ENCODE measurements at places on chromosomes 16 and 17.

DNA sequence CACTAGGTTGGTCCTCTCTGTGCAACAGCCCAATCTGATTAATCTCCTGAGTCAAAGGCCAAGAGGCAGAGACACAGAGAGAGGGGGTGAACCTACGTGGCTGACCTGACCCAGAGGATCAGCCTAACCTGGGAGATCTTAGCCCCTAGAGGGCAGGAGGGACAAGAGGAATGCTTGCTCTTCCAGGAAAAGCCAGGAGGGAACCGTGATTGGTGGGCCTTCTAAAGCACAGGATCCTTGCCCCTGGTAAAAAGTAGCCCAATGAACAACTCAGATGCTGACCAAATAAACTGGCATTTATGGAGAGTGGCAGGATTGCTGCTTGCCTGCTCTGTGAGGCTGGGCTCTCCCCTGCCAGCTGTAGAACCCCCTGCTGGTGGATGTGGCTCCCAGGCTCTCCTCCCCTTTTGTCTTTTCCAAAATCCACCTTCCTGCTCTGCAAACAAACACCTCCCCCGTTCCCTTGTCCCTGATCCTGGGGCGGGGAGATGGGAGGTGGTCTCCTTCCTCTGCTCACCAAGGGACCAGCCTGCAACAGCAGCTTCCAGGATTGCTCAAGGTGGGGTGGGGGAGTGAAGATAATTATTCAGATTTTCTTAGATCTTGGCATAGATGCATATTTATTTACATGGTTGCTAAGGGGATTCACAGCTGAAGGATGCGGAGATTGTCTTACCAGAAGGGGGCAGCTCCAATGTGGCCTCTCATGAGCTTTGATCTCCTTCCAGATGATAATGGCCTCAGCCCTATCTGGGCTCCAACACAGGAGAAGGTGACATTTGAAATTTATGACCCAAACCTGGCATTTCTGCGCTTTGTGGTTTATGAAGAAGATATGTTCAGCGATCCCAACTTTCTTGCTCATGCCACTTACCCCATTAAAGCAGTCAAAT is 71.9 kb downstream of the SDR42E1 start:
- peak; percentile 28 for DNase-seq

- no peak for DNase-seq
Observed at GRCh38 chr16:85046931-85047866, 19.6 kb downstream of the KIAA0513 start.

DNA sequence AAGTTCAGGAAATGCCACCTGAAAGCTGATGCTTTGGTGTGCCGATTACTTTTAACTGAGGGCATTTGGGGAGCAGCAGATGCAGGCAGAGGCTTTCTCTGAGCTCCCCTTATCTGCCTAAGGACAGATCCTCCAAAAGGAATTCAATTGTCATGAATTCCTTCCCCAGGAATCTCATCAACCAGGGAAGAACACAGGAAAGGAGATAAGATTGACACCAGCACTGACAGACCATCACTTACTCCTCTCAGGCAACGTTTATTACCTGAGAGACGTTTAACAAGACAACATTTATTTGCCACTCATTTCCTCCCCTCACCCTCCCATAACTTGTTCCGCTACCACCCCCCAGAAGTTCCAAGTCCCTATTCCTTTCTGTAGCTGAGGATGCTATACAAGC is 17.6 kb upstream of the CDRT4 start:
- DNase-seq: no peak

DNA sequence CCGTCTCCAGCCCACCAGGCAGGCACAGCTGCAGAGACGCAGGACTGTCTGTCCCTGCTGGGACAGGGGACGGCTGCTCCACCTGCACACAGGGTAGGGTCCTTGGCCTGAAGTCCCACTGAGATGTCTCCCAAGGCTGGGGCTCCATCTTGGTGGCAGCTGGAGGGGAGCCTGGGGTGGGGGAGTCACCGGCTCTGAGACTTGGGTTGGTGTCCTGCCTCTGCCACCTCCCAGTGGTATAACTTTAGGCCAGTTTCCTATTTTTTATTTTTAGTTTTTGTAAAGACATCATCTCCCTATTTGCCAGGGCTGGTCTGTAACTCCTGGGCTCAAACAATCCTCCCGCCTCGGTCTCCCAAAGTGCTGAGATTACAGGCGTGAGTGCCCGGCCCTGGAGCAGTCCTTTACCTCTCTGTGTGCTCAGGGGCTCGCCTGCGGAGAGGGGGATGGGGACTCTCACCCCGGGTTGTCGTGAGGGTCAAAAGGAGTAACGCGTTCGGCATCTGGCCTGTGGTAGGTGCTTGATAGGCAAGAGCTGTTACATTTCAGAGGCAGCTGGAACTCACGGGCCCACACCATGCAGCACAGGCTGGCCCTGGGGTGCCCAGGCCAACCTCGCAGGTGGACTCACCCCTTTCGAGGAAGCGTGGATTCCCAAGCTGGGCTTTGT is 46.6 kb upstream of the DOC2B start:
- no peak for DNase-seq

GRCh38 chr17:51725185-51725584 is 433.3 kb downstream of the CA10 start:
- no peak for DNase-seq
